ENCODE measurements at places on chromosomes 1 and 21. TPM values are rescaled to one million over a fixed set of nuclear protein-coding genes. Genes with fewer than 3 reads are reported as not detected.
A peak's percentile ranks its signal among the peaks of the same experiment; 100 is the strongest.

Gene SYCP1
- total RNA-seq: not detected

GRCh38 chr1:61259379-61260148 lies 177.2 kb downstream of the NFIA start:
- no peak for DNase-seq

DNA sequence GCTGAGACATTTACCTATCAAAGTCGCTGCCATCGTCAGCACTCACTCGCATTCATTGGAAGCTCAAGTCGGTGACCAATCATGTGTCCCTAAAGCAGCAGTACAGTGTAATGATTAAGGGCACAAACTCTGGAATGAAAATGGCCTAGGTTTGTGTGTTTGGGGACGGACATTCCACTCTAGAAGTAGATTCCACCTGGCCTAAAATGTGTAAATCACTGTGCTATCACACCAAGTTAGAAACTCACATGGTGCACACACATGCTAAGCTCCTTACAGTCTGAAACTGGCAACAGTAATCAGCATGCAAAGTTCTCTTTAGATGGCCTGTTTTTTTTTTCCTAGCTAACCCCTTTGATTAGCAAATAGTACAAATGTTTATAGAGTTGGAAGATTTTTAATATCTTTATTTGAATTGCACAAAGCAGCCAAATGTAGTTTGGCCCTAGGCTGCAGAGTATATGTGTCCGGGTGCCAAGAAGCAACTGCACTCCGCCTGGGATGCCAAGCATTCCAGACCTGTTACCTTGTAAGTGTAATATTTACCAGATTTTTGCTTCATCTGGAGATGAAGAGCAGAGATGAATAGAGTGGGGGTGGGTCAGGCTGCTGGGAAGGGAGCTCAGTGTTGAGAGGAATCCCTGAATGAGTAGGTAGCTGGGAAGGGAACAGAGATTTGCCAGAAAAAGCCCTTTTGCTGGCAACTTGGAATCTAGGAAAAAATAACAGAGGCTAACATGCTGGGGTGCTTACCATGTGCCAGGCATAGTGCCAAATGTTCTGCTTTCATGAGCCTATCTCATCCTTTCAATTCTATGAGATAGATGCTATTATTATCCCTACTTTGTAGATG lies 35.2 kb downstream of the TGFB2 start:
- DNase-seq: peak; percentile 87

- DNase-seq: no peak
These were observed 9.5 kb downstream of the MR1 start for GRCh38 chr1:181043025-181043888.
